ENCODE measurements at places on chromosomes 1 and 21. TPM values are rescaled to one million over a fixed set of nuclear protein-coding genes. Genes with fewer than 3 reads are reported as not detected.

Gene CSF1
- total RNA-seq: 2.5 TPM

DNA sequence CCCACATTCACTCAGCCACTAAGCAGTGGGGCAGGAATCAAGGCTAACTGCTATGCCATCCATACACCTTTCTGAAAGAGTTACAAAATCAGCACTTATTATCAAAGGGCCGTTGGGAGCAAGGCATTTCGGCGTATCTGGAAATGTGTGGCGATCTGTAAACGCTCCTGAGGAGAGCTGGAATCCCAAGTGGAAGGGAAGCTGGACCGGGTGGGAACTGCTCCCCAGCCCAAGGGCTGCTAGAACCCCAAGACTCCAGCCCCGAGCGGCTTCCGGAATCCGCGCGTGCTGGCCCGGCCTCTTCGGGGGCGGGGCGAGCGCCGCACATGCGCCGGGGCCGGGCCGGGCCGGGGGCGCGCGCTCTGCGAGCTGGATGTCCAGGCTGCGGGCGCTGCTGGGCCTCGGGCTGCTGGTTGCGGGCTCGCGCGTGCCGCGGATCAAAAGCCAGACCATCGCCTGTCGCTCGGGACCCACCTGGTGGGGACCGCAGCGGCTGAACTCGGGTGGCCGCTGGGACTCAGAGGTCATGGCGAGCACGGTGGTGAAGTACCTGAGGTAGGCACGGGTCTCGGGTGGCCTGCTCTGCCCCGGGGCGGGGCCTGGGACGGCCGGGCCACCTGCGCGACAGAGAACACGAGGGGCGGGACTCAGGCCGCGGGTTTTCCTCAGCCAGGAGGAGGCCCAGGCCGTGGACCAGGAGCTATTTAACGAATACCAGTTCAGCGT, at the start of gene NAXE:
NAXE (plus strand) TSS at position 345 of the 726 bp plus-strand sequence; CDS start at position 374, 29 bp downstream.
- DNase-seq: peak; percentile 81

DNA sequence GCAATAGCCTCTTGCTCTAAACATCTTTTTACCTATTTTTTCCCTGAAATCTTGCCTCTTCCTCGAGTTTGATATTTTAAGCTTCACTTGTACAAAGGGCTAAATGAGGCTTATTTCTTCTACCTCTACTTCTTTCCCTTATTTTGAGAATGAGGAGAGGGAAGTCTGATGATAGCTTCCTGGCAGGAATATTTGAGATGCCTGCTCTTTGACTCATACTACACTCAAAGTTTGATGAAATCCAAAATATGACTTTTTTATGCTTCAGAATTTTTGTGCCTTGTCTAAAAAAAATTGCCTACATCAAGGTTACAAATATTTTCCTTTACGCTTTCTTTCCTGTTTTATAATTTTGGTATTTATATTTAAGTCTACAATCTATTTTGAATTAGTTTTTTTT, 624.4 kb upstream of the PLXNA2 start:
- no peak for DNase-seq

Gene SIPA1L2
- 14.3 TPM for total RNA-seq

Gene CAP1
- total RNA-seq: 258 TPM

- DNase-seq: no peak
These were observed 37.0 kb upstream of the PARP1 start for GRCh38 chr1:226444901-226445300.

Gene FAM3B
- total RNA-seq: 1.4 TPM

Gene CNIH3
- 5.0 TPM for total RNA-seq

Gene SPAG17
- 0.71 TPM for total RNA-seq

Gene DIO1
- not detected for total RNA-seq

DNA sequence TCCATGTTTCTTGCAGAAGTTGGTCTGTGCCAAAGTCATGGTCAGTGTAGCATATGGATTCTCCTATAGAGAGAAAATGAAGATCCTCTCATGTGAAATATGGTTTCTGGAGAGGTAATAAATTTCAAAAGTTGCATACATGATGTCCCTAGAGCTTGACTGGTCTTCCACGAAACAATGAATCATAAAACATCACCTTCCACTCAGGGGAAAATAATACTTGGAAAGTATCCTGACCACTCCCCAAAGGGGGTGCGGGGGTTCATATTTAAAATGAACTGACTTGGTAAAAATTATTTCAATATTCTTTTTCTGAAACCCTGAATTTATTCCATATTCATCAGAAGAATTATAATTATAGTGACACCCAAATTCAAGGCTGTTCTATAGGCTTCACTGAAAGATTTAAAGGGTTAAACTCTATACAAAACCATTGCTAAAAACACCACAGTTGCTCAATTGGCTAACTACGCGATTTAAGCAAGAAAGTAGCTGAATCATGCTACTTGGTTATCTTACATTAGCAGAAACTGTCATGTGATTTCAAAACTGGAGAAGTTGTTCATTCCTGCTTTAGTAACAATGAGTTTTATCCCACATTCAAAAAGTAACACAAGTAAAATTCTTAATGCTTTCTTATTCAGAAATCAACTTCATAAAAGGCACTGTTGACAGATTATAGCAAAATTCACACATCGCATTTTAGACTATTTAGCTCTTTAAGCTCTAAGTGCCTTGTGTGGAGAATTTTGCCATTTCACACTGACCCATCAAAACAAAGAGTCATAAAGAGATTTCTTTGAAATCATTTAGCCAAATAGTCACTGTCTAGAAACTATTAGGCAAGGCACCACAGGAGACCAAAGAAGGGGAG, 5.3 kb downstream of the CREG1 start:
- no peak for DNase-seq

DNA sequence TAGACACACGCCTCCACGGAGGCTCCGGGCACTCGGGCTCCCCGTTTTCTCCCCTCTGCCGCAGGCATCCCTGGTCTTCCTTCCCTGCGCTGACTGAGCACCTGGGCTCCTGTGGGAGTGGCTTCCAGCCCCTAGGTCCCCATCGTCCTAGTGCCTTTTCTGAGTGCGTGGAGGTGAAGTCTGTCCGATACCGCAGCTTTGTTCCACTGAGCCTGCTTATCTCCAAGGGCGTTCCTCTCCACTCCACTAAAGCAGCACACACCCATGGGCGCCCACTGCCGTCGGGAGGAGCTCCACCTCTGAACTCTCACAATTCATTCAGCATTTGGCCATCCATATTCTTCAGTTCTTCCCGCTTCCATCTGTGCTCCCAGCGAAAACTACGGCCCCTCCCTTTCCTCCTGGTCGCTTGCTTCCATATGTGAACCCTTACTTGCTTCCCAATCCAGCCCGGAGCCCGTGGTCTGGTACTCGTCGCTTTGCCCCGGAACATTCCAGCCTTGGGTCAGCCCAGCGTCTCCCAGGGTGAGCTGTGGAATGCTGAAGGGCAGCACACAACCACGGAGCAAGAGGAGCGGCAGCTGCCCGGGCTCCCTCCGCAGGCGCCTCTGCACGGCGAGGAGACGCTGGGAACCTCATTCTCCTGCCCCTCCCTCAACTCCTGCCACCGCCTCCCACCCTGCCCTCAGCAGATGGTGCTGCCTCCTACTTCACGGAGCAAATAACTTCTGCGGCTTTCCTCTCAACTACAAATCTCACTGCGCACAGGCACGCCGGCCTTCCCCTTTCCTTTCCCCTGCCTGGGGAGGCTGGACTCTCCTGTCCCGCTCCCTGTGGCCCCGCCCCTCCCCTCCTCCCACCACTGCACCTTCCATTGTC, 27.5 kb downstream of the ATP8B2 start:
- DNase-seq: peak; percentile 73

DNA sequence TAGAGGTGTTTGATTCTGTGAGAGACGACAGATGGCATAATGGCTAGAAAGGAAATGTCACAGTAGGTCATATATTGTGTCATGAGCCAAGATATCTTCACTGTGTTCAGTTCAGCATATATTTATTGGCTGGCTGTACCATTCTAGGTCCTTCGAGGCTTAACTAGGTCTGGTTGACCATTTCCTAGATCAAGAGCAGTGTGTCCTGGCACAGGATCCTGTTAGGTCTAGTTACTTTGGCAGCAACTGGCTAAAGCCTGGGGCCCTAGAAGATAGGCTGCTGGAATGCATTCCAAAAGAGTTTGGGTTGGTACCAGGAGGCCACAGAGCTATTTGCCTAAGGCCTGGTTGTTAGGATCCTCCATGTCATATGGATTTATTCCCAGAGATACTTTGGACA, 20.9 kb downstream of the ZBTB40 start:
- no peak for DNase-seq

- DNase-seq: no peak
These were observed 609 bp downstream of the RWDD2B start for GRCh38 chr21:29018540-29018939.

Gene MCOLN3
- 6.4 TPM for total RNA-seq

GRCh38 chr1:24226749-24227148, 39.7 kb upstream of the IFNLR1 start:
- no peak for DNase-seq

DNA sequence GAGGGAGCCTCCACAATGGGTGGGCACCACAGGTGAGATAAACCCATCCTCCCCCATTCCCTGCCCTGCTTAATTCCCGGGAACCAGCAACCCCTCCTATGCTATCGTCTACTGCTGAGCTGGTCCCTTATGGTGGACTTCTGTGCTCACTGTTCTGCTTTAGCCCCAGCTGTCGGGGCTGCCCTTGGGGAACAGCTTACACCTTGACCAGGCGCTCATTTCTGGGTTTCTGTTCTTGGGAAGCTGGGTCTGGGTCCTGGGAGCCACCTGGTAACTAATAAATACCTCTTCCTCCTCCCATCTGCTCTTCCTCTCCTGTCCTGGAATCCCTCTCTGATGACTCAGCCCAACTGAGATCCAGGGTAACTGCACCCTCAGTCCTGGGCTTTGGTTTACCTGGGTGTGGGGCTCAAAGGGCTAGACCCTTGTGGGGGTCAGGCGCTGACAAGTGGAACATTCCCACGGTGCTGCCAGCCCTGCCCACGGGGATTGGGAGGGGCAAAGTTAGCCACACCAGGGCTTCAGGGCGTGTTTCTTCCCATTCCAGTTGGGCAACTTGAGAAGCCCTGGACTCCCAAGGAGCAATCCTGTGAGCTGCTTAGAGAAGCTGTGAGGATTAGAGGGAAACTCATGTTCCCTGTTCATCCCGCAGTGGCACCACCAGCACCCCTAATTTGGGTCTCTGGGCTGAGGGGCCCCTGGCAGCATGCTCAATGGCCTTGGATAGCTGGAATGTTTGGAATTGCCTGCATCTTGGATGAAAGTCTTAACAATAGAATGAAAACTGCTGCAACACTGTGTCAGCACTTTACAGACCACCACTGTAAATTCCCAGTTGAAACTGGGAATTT, 1.6 kb downstream of the PCAT6 start:
- DNase-seq: no peak

DNA sequence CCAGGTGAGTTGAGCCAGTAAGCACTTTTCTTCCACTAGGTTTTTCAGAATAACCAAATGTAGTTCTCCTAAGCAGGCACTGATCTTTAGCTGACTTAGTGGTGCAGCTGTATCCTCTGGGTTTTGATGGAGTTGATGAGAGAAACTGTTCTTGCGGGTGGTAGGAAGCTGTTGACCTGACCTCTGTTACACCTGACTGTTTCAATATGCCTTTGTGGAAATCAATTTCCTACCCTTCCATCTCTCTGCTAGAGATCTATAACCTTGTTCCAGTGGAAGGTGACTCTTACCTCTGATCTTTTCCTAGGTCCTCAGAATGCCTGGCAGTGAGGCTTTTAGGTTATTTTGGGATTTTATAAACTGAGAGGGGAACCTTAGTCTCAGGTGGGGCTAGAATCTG, 51.6 kb upstream of the MACF1 start:
- DNase-seq: no peak

Gene RNU1-4
- total RNA-seq: 1,197 TPM

All from WTC11 (cell line).